ENCODE measurements at places on chromosomes 2 and 18.

GRCh38 chr18:2547477-2548087, 23.7 kb downstream of the METTL4 start:
- DNase-seq, result peak; percentile 37

GRCh38 chr2:177296040-177296439, 31.5 kb upstream of the NFE2L2 start:
- DNase-seq, result no peak

DNA sequence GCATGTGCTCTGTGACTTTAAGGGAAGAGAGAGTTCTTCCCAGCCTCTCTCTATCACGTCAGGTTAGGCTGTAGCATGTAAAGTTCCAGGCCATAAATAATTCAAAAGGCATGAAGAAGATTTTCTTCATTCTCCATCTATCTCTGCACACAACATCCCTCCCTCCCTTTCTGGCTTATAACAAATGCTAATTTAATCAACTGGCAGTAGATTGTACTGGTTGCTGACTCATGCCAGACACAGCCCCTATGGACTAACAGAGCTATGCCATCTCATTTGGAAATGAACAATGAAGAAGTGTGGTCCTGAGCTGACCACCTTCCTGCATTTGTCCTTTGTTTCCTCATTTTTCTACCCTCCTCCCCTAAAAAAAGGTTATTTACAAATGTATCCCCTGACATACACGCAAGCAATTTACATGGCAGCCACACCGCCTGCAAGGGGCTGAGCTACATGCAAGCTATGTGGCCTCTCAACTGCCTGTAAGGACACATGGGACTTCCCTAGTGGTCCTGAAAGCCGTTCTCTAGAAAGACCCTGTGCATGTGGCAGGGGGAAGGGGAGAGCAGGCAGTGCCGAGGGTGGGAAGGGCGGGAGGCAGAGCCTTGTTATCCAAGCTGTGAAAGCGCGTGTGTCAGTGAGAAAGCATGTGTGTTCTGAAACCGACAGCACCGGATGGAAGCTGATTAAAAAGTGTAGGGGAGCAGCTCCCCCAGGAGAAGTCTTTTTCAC, 90.9 kb upstream of the KLF7 start:
- DNase-seq, result no peak

- DNase-seq, result no peak
Observed at GRCh38 chr18:79434607-79435401, 39.1 kb downstream of the NFATC1 start.

DNA sequence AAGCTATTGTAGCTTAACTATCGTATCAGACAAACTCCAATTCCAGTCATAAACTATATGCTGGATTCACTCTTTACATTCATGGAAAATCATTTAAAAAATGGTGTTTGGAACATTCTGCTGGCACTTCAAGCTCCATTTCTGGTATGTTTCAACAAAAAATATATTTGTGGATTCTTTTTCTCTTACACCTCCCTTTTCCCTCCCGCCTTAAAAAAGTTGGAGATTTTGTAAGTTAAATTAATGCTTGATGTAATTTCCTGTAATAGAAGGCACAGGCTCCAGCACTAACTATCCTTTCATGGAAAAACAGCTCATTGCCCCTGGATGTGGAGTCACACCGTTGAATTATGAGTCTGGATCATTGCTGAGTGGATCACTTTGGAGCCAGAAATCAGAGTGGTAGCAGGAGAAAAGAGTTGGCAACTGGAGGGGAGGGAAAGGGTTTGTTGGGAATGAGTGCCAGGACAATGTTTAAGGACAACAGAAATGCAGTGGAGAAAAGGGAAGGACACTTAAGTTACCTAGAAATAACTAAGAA, 102.8 kb downstream of the ICOS start:
- DNase-seq, result no peak

DNA sequence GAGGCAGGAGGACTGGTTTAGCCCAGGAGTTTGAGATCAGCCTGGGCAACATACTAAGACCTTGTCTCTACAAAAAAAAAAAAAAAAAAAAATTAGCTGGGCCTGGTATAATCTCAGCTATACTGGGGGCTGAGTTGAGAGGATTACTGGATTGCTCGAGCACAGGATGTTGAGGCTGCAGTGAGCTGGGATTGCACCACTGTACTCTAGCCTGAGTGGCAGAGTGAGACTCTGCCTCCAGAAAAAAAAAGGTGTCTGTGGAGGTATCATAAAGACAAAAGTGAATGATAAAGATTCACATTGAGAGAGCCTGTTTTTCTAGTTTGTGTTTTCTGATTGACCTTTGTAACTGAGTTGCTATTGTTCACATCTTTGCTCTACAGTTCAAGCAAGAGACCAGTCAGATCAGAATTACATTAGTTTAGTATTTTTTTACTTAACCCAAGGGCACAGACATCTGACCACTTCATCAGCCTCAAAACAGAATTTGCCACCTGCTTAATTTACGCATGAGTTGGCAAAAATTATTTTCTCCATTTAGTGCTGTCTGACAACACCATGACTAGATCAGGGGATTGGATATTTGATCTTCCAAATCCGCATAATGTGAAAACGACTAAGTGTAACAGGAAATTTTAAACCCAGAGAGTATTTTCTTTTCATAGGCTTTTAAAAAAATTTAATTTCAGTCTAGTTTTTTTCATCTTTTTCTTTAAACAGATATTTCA, 271.0 kb downstream of the TGIF1 start:
- DNase-seq, result peak; percentile 77

DNA sequence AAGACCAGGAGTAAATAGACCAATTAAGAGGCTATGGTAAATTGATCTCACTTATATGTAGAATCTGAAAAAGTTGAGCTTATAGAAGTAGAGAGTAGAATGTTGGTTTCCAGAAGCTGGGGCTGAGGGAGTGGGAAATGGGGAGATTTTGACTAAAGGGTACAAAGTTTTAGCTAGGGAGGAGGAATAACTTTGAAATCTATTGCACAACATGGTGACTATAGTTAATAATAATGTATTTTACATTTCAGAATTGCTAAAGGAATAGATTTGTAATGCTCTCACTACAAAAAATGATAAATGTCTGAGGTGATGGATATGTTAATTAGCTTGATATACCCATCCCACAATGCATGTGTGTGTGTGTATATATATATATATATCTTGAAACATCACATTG, 82.1 kb downstream of the UBR3 start:
- DNase-seq, result no peak

- no peak for DNase-seq
Observed at GRCh38 chr2:224798180-224798579, 82.0 kb upstream of the CCDC195 start.

- DNase-seq, result no peak
Observed at GRCh38 chr18:13804305-13804704, 19.6 kb upstream of the MC5R start.

GRCh38 chr2:203673933-203674332, 32.5 kb upstream of the CD28 start:
- DNase-seq, result no peak

DNA sequence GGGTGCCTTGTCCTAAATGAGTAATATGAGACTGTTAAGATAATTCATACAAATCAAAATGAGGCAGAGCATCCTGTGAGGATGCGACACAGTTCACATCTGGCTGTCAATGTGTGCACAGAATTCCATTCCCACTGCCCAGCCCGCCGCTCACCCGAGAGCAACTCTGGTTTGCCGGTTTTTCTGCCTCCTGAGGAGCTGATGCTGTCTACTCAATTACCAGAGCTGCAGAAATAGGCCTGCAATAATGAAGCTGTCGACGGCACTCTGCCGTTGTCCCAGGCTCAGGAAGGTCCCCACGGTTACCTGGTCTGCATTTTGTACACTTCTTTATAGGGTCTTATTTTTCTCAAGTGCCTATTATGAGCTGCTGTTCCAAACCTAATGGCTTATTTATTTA, 55.7 kb upstream of the LYPD1 start:
- no peak for DNase-seq

GRCh38 chr2:238126338-238126737, 12.1 kb upstream of the KLHL30 start:
- no peak for DNase-seq

- no peak for DNase-seq
Observed at GRCh38 chr18:35326695-35327387, 17.4 kb downstream of the ZNF24 start.

GRCh38 chr2:168348076-168348475, 100.7 kb upstream of the STK39 start:
- peak; percentile 53 for DNase-seq

GRCh38 chr2:20135631-20136050, 84.2 kb upstream of the LAPTM4A start:
- DNase-seq, result peak; percentile 67

DNA sequence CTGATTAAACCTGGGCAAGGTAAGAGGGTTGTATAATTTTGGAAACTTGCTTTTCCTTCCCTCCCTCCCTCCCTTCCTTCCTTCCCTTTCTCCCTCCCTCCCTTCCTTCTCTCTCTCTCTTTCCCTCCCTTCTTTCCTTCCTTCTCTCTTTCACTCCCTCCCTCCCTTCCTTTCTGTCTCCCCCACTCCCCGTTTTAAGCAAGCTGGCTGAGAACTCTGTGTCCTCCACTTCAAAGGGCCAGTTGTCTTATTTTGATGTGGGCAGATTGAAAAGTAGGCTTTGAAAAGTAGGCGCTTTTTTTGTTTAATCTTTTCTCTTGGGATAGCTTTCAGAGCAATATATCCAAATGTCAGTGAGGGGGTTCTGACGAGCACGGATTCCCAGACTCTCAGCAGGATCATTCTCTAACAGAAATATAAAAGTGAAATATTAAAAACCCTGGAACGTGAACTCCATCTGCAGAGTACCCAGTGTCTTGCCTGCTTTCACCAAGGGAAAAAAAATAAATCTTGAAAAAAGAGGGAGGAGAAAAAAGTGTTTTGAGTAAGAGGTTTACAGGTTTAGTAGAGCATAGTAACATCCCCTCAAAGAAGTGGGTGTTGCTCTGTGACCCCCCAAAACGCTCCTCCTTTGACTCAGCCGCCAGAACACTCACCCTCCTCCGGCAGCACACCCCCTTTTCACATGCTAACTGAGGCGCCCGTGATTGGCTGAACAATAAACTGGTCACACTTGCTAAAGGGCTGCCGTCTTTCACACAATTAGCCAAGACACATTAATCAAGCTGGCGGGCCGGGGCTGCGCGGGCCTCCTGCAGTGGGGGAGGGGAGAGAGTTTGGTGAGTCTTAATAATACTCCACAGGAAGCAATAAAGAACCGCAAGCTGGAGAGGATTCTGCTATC, 52.2 kb downstream of the CDK15 start:
- no peak for DNase-seq

DNA sequence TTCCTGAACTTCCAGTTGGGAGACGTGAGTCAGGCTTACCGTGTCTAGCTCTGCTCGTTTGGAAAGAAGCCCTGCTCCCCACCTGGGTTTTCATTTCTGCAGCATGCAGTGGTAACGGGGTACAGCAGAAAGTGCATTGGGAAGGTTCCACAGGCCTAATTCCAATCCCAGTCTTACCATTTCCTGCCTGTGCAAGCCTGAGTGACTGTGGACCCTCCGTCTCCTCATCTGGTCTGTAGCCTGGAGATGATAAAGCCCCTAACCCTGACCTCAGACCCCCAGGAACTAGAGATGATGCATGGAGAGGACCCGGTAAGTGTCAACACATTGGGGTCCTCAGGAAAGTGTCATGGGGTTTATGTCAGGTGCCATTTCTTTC, 5.8 kb upstream of the PSD4 start:
- DNase-seq, result no peak

DNA sequence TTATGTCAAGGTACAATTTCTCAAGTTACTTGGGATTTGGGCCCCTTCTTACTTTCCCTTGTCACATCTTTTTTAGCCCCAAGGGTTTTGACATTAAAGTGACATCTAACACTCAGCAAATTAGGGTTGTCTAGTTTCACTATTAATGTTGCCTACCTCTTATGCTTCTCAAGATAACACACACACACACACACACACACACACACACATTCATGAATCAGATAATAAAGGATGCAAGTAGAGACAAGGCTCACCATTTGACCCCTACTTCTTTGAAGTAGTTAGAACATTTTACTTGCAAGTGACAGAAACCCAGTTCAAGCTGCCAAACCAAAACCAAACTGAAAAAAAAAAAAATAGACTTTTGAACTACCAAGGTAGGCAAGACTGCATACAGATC, 138.8 kb downstream of the TRIB2 start:
- DNase-seq, result peak; percentile 45

GRCh38 chr2:144357623-144358373, 162.1 kb downstream of the ZEB2 start:
- DNase-seq, result no peak

GRCh38 chr2:7672027-7672684, 754.9 kb downstream of the RNF144A start:
- DNase-seq, result peak; percentile 56

DNA sequence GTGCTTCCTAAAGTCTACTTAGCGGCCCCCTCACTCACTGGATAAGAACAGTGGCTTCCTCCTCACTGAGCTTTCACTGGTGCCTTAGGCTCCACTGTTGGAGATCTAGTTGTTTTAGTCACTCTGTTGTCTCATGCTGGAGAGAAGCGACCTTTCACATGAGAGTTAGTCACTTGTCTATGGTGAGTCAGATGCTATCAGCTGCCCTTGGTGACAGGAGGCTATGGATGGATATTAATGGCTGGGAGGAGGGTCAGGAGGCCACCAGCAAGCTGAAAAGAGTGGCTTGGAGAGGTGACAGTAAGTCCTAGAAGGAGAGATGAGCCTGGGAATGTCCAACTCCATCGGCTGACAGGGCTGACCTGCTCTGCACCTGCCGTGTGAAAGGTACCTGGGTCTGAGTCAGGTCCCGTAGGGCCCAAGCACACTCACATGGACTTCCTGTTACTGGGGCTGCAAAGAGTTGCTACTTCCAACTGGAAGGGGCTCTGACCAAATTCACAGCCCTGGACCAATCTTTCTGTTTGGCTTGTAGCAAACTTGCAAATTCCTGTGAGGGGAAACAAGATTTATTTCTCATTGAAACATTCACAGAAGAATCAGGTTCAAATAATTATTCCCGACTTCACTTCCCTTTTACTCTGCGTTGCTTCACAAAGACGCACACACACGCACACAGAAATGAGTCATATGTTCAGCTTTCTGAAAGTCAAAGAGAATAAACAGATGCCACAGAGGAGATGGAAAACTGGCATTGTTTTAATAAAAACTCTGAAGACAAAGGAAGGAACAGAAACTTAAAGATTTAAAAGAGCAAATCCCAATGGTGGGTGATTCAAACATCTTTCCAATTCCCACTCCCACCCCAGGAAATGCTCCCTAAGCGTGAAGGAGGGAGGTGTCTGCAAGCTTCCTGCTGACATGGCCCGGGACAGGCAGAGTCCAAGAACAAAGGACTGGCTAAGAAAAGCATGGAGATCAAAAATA, 203.5 kb upstream of the TWIST2 start:
- DNase-seq, result no peak

- DNase-seq, result peak; percentile 17
Observed at GRCh38 chr18:56615738-56616520, 22.5 kb downstream of the TXNL1 start.

DNA sequence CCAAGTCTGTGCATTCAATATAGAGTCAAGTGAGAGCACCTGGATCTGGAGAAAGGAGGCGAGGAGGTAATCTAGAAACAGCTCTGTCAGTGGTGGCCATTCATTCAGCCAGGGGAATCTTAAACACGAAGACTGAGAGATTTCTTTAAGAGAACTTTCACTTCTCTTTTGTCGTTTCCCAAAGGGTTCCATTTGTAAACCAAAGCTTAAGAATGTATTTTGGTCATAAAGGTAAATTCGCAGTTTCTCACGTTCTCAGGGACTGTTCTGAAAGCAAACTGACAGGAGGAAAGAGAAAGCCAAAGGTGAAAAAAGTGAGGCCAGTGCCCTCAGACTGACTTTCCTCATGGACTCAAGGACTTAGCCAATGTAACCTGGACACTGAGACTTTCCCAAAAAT, 513.5 kb downstream of the CMPK2 start:
- no peak for DNase-seq
